ENCODE measurements at places on chromosomes 5 and 9. TPM values are rescaled to one million over a fixed set of nuclear protein-coding genes. Genes with fewer than 3 reads are reported as not detected.

GRCh38 chr5:178703015-178703414 is 27.4 kb downstream of the ZNF354A start:
- no peak for DNase-seq

Gene C9orf50
- 0.20 TPM for polyA plus RNA-seq

- DNase-seq = no peak
These were observed 71.9 kb downstream of the AMBP start for GRCh38 chr9:114006155-114006550.

DNA sequence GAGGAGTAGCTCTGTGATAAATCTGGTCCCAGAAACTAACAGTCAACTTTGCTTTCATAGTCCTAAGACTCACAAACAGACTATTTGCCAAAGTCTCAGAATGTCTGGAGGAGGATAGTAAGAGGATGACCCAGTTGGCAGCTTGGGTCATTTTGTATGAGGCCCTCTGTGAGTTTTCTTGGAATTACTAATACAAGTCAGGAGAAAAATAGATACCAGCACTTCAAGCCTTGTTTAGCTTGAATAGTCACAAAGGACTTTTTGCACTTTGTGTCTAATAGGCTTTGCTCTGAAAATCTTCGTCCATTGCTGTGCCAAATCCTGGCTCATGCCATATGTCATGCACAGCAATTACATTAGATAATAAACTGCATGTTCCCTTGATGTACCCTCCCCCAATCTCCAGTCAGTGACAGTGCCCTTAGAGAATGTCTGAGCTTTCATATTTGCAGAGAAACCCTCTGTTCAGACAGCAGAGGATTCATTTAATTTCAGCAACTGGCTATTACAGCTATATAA is 612.8 kb downstream of the CSNK1G3 start:
- DNase-seq = peak; percentile 0
